Kidney (tissue), 22 donors: ENCODE measurements at places on chromosomes 7 and 10. TPM values are rescaled to one million over a fixed set of nuclear protein-coding genes. Genes with fewer than 3 reads are reported as not detected.

- H3K4me1 ChIP-seq = peaks cover 3% of the 10 kb centered on the region
- no peak overlapping the region for H3K27ac ChIP-seq
- H3K36me3 ChIP-seq = no peaks in the 10 kb centered on the region
- H3K4me3 ChIP-seq = no peak overlapping the region
Measured at GRCh38 chr7:108402865-108403264, 53.4 kb downstream of the NRCAM start.

- no peaks in the 10 kb centered on the region for H3K36me3 ChIP-seq
- no peak overlapping the region for H3K27ac ChIP-seq
- H3K4me1 ChIP-seq = no peaks in the 10 kb centered on the region
- H3K4me3 ChIP-seq = no peak overlapping the region
Measured at GRCh38 chr10:70565556-70566514, 36.7 kb downstream of the PRF1 start.

DNA sequence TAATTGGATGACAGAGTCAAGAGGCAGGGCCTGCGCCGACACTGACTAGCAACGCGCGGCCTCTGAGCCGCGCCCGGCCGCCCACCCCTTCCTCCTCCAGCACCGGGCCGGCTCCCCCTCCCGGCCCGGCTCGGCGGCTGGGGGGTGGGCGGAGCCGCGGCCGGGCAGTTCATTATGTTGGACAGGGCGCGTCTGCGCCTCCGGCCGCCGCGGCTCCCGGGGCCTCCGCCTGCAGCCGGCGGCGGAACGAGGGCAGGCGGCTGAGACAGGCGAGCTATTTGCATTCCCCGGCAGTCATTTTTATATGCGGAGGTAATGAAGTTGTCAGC, 106.7 kb downstream of the SNX10 start:
- no peaks in the 10 kb centered on the region for H3K4me1 ChIP-seq
- peak overlapping the region; percentile 92 for H3K27ac ChIP-seq
- H3K4me3 ChIP-seq = peak overlapping the region; percentile 65
- no peaks in the 10 kb centered on the region for H3K27me3 ChIP-seq
- no peaks in the 10 kb centered on the region for H3K36me3 ChIP-seq

DNA sequence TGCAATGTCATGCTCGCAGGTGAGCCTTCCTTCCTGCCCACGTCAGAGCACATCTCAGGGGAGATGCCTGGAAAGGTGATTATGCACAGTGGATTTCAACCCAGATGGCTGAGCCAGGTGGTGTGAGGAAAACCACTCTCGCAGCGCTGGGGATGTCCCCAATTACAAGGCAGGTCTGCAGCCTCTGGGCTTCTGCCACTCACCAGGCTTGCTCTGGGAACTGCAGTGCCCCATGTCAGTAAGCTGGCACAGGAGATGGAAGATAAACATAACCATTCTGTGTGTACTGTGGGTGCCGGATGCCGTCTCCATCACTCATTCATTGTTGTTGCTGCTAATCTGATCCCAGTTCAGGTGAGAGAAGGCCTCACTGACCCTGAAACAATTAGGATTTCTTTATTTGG, 222.9 kb upstream of the PITRM1 start:
- H3K36me3 ChIP-seq = no peaks in the 10 kb centered on the region
- H3K4me3 ChIP-seq = no peak overlapping the region
- H3K27ac ChIP-seq = no peak overlapping the region
- H3K27me3 ChIP-seq = no peaks in the 10 kb centered on the region
- DNase-seq = no peak

GRCh38 chr10:51926337-51926736, 226.9 kb upstream of the CSTF2T start:
- H3K36me3 ChIP-seq = no peaks in the 10 kb centered on the region
- H3K27me3 ChIP-seq = no peaks in the 10 kb centered on the region
- H3K4me1 ChIP-seq = no peaks in the 10 kb centered on the region
- no peak overlapping the region for H3K4me3 ChIP-seq
- H3K27ac ChIP-seq = no peak overlapping the region

DNA sequence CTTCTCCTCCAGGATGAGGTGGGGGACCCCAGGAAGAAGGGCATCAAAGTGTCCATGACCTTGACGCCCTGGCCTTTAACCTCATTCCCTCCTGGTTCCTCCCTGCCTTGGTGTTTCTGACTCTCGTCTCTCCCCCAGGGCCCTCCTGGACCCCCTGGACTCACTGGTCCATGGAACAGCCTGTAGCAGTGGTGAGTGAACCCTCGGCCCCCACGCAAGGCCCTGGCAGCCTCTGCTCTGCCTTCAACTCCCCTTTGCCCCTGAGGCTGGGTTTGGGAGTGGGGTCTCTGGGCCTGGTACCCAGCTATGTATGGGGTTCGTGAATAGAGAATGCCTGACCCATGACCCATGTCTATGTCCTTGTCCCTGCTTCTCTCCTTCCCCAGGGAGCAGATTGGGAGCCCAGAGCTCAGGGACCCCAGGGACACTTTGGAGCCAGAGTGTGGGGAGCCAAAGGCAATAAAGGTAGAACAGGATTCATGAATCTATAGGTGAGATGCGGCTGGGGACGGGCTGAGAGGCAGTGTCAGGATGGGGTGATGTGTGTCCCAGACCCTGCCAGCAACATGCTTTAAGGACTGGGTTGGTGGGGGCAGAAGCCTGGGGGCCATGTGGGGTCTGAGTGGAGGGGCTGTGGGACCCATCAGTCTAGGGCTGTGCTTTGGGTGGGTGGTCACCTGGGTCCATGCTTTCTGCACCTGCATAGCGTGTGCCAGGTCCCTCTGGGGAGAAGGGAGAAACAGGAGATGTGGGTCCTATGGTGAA, 18.4 kb upstream of the VOPP1 start:
- H3K27me3 ChIP-seq = no peaks in the 10 kb centered on the region
- no peak overlapping the region for H3K27ac ChIP-seq
- H3K4me1 ChIP-seq = peaks cover 4% of the 10 kb centered on the region
- no peaks in the 10 kb centered on the region for H3K36me3 ChIP-seq
- no peak overlapping the region for H3K4me3 ChIP-seq
- no peak for DNase-seq

DNA sequence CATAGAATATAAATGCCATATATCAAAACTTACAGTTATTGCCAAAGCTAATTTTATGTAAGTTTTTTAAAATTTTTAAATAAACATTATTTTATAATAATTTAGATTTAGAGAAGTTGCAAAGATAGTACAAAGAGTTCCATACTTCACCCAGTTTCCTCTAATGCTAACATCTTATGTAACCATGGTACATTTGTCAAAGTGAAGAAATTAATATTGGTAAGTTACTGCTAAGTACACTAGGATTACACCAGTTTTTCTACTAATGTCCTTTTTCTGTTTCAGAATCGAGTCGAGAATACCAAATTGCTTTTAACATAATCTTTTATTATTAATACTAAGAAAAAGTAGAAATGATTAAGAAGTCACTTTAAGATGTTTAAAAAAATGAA, 29.2 kb downstream of the CSGALNACT2 start:
- no peak for DNase-seq
- H3K27ac ChIP-seq = no peak overlapping the region
- no peaks in the 10 kb centered on the region for H3K27me3 ChIP-seq
- no peaks in the 10 kb centered on the region for H3K4me1 ChIP-seq
- peaks cover under 1% of the 10 kb centered on the region for H3K36me3 ChIP-seq

DNA sequence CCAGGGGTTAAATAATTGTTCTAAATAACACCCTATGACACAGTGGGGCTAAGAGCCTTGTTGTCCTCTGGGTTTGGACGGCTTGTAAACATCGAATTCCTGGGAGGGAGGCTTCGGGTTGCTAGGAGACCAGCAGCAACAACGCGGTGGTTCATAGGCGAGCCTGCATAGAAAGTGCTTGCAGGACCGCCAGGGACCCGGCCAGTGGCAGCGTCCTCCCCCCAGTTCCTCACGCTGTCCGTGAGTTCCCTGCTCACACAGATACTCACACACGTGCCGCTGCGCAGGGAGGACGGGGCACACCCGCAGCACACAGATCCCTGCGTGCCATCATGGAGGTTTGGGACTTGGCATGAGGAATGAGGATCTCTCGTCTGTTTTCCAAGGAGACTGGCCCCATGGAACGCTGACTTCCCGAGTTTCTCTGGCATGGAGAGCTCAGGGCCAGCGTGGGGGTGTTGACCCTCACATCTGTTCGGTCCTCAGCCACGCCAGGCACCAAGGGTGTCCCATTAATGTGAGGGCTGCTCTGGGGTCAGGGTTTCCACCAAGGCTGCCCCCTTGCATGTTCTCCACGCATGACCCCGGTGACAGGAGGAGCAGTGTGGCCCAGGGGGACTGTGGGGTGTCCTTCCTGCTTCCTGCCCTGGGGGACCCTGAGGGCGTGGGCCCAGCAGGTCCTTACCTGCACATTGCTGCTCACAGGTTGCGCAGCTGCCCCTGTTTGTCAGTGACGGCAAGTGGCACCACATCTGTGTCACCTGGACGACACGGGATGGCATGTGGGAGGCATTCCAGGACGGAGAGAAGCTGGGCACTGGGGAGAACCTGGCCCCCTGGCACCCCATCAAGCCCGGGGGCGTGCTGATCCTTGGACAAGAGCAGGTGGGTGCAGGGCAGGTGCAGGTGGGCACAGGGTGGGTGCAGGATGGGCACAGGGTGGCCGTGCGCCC, 9.7 kb downstream of the NPTX2 start:
- no peaks in the 10 kb centered on the region for H3K27me3 ChIP-seq
- H3K36me3 ChIP-seq = no peaks in the 10 kb centered on the region
- no peak overlapping the region for H3K4me3 ChIP-seq
- no peaks in the 10 kb centered on the region for H3K4me1 ChIP-seq

DNA sequence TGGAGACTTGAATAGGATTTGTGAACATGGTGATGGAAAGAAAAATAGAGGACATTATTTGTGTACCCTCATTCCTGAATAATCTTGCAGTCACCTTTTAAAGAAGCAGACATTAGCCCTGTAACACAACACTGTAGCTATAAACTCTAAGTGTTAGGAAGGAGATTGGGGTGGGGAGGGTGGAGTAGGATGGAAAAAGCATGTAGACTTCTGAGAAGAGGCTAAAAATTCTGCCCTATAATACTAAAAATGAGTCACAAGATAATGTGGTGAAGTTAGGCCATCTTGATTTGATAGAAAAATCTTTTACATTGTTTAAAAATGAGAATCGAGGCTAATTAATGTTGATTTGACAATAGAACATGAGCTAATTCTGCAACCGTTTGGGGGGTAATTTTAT, 128.8 kb downstream of the LCOR start:
- no peaks in the 10 kb centered on the region for H3K36me3 ChIP-seq
- H3K4me1 ChIP-seq = no peaks in the 10 kb centered on the region
- H3K27me3 ChIP-seq = no peaks in the 10 kb centered on the region
- H3K27ac ChIP-seq = no peak overlapping the region
- DNase-seq = no peak

DNA sequence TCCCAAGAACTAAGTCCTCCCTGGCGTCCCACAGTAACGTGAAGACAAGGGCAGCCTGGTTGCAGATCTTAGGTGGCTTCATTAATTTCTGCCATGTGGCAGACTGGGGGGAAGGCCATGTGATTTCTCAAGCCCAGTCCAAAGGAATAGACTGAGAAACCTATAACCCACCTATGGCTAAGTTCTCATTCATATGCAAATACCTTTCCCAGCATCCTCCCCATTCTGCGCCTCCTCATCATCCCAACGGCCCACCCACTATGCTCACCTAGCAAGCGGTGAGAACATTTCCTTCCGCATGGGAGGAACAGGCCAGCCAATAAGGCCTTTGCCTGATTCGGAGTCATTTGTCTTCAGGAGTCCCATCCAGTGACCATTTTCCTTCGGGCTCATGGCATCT, 8.2 kb upstream of the CLEC2L start:
- H3K4me3 ChIP-seq = no peak overlapping the region
- H3K27me3 ChIP-seq = no peaks in the 10 kb centered on the region
- H3K4me1 ChIP-seq = no peaks in the 10 kb centered on the region

The PNLIP gene
- total RNA-seq = not detected

The HDAC9 gene
- 22.1 TPM for total RNA-seq
